CD4-positive, alpha-beta T cell (primary cell): ENCODE measurements at places on chromosomes 7 and 10. TPM values are rescaled to one million over a fixed set of nuclear protein-coding genes. Genes with fewer than 3 reads are reported as not detected.

DNA sequence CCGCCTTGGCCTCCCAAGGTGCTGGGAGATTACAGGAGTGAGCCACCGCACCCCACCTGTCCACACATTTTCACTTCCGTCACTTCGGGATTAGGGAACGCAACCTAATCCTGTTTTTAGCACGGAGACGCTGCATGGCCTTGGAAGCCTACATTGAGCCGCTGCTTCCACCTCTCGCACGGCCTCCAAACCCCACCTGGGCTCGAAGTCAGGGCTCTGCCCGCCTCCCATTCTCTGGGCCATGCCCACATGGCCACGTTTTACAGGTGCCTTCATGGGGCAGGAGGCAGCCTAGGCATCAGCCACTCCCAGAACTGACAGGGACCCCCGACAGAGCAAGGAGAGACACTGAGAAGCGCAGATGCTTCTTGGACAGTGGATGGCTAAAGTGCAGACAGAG, 100.6 kb downstream of the OAT start:
- no peaks in the 10 kb centered on the region for H3K36me3 ChIP-seq
- H3K27me3 ChIP-seq: no peaks in the 10 kb centered on the region
- no peak overlapping the region for H3K27ac ChIP-seq
- DNase-seq: no peak
- H3K4me3 ChIP-seq: no peak overlapping the region
- H3K4me1 ChIP-seq: no peaks in the 10 kb centered on the region

- no peaks in the 10 kb centered on the region for H3K27me3 ChIP-seq
- H3K27ac ChIP-seq: no peak overlapping the region
- no peaks in the 10 kb centered on the region for H3K36me3 ChIP-seq
Observed at GRCh38 chr7:38465956-38466355, 165.2 kb downstream of the AMPH start.

The ANKRD2 gene
- not detected for total RNA-seq

The JCAD gene
- not detected for total RNA-seq

The STEAP2 gene
- total RNA-seq: not detected

- H3K27ac ChIP-seq: no peak overlapping the region
- H3K36me3 ChIP-seq: no peaks in the 10 kb centered on the region
- H3K4me3 ChIP-seq: no peak overlapping the region
- H3K4me1 ChIP-seq: no peaks in the 10 kb centered on the region
- no peaks in the 10 kb centered on the region for H3K27me3 ChIP-seq
- DNase-seq: no peak
Observed at GRCh38 chr10:74799721-74800221, 26.6 kb upstream of the KAT6B start.

- H3K4me1 ChIP-seq: no peaks in the 10 kb centered on the region
- H3K27me3 ChIP-seq: no peaks in the 10 kb centered on the region
- H3K4me3 ChIP-seq: no peak overlapping the region
- no peak for DNase-seq
- H3K36me3 ChIP-seq: no peaks in the 10 kb centered on the region
Observed at GRCh38 chr10:9992661-9993060, 1025.0 kb upstream of the CELF2 start.

- no peak overlapping the region for H3K27ac ChIP-seq
- H3K4me3 ChIP-seq: no peak overlapping the region
- DNase-seq: no peak
- no peaks in the 10 kb centered on the region for H3K4me1 ChIP-seq
- H3K27me3 ChIP-seq: peaks cover 1% of the 10 kb centered on the region
- H3K36me3 ChIP-seq: no peaks in the 10 kb centered on the region
Observed at GRCh38 chr10:12875100-12875499, 126.4 kb downstream of the CCDC3 start.

DNA sequence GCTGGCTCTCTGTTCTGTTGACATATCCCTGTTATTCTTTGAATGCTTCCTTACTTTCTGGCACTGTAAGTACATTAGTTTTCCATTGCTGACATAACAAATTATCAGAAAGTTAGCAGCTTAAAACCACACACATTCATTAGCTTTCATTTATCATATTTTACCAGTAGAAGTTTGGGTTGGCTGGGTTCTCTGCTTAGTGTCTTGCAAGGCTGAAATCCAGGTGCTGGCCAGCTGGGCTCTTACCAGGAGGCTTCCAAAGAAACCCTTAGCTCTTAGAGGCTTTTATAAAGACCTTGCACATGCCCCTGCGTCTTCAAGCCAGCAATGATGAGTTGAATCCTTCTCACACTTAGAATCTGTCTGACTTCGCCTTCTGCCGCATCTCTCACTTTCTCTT, 160.6 kb downstream of the MLLT10 start:
- H3K27ac ChIP-seq: no peak overlapping the region
- H3K36me3 ChIP-seq: peaks cover 12% of the 10 kb centered on the region
- no peak overlapping the region for H3K4me3 ChIP-seq
- DNase-seq: no peak
- H3K4me1 ChIP-seq: no peaks in the 10 kb centered on the region

The MMP21 gene
- 0.34 TPM for total RNA-seq

DNA sequence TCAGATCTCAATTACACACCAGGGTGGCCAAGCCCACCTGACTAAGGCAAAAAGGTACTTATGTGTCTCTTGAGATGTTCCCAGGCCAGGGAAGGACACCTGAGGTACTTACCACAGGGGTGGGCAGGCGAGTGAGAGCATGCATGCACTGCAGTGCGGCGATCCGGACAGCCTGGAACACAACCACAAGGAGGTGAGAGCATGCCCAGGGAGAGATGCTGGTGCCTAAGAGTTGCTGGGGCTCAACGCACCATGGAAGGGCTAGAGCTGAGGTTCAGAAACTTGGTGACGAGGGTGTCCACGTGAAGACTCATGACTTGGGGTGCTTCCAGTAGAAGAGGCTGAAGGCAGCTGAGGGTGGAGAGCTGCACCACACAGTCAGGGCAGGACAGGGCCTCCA, 13.1 kb downstream of the ZDHHC16 start:
- H3K4me1 ChIP-seq: peaks cover 4% of the 10 kb centered on the region
- peaks cover 79% of the 10 kb centered on the region for H3K36me3 ChIP-seq
- no peak for DNase-seq
- no peak overlapping the region for H3K4me3 ChIP-seq
- H3K27ac ChIP-seq: no peak overlapping the region

- no peaks in the 10 kb centered on the region for H3K36me3 ChIP-seq
- H3K4me1 ChIP-seq: no peaks in the 10 kb centered on the region
- H3K4me3 ChIP-seq: no peak overlapping the region
Observed at GRCh38 chr10:132527339-132528063, 10.1 kb upstream of the INPP5A start.

DNA sequence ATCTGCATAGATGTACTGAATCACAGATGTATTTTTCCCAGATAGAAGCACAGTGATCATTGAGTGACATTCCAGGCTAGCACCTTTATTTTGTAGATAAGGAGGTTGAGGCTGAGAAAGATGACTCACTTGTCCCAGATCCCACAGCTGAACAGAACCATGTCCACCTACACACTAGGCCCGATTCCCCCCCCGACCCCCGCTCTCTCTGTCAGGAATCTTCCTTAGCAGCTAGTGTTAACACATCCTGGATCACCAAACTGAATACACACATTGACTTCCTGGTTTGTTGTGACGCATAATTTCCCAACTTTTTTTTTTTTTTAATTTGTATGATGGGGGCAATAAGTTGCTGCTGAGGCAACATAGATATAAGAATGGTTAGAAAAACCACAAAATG, 5.2 kb downstream of the SFMBT2 start:
- DNase-seq: no peak
- H3K4me3 ChIP-seq: no peak overlapping the region
- peaks cover 28% of the 10 kb centered on the region for H3K4me1 ChIP-seq
- no peak overlapping the region for H3K27ac ChIP-seq
- H3K27me3 ChIP-seq: no peaks in the 10 kb centered on the region

The ZCCHC24 gene
- total RNA-seq: 0.85 TPM

GRCh38 chr7:69516238-69516820, 81.9 kb upstream of the AUTS2 start:
- no peak for DNase-seq
- H3K36me3 ChIP-seq: no peaks in the 10 kb centered on the region
- H3K27ac ChIP-seq: no peak overlapping the region
- H3K4me1 ChIP-seq: no peaks in the 10 kb centered on the region

DNA sequence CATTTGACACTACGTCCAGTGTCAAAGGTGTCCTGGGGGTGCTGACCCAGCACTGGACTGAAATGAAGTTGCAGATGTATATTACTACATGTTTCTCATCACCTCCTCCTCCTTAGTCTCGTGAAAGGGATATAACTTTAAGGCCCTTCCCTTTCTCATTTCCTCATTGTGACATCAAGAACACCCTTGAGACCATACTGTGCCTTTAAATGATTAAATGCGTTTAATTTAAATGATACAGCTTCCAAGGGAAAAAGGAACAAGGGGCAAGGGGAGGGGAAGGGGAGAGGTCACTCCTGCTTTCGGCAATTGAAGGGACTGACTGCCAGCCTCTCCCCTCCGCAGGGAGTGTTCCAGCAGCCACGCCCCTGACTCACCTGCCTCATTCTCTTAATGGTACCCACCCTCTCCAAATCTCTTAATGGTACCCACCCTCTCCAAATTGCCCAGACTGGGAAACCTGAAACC, 80.5 kb upstream of the KMT2E start:
- no peaks in the 10 kb centered on the region for H3K27me3 ChIP-seq
- H3K4me1 ChIP-seq: no peaks in the 10 kb centered on the region
- H3K4me3 ChIP-seq: no peak overlapping the region

- no peak for DNase-seq
- H3K27ac ChIP-seq: no peak overlapping the region
- H3K36me3 ChIP-seq: peaks cover 91% of the 10 kb centered on the region
- peaks cover 37% of the 10 kb centered on the region for H3K4me1 ChIP-seq
- H3K27me3 ChIP-seq: no peaks in the 10 kb centered on the region
Observed at GRCh38 chr10:8071666-8072065, 17.2 kb downstream of the GATA3 start.
